ENCODE measurements at places on chromosomes 1 and 21.

DNA sequence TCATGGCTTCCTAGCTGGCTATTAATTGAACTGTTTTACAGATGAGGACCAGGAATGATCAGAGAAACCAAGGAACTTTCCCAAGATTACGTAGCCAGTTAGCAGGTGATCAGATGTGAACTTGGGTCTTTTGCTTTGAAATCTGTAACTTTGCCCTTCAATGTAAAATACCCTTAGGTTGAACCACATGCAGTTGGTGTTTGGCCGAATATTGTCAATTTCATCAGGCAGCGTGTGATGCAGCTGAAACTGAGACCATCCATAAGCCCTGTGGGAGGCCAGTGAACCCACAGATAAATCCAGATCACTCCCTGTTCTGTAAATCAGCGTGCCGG lies 150.8 kb downstream of the ETS2 start:
- DNase-seq = no peak

- DNase-seq = no peak
These were observed 109.0 kb downstream of the VPS13D start for GRCh38 chr1:12338823-12339222.

- DNase-seq = no peak
These were observed 60.6 kb downstream of the WNT9A start for GRCh38 chr1:227886993-227887696.

GRCh38 chr1:19457607-19458006 lies 27.7 kb downstream of the CAPZB start:
- DNase-seq = no peak

DNA sequence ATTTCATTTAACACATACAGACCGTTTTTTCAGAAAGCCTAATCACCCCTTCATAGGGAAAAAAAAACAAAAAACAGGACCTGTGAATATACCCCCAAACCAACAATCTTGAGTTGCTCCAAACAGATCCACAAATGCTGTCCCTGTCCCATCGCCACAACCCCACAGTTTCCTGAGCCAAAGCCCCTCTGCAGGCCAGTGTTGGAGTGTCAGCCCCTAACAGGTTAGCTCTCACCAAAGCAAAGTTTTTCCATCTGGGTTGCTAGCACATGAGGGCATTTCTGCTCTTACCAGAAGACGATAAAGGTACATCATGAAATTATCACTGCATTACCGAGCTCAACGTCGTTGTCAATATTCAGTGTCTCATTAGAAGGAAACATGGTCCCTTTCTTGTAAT lies 40.8 kb downstream of the MCOLN2 start:
- DNase-seq = no peak

DNA sequence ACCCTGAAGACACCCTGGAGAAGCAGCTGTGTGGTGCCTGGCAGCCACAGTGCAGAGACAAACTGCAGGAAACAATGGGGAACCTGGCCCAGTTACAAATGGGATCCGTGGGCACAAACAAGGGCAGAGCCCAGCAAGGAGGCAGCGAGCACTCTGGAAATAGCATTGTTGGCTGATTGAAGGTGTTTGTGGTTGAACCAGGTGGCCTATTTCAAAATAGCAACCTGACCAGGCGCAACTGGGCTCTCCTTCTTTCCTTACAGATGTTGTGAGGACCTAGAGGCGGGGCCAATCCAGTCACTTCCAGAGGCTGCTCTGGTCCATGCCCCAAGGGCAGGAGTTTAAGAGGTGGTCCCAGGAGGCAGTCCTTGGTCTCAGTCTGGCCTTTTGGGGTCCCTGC lies 21.7 kb upstream of the ZBTB21 start:
- no peak for DNase-seq

DNA sequence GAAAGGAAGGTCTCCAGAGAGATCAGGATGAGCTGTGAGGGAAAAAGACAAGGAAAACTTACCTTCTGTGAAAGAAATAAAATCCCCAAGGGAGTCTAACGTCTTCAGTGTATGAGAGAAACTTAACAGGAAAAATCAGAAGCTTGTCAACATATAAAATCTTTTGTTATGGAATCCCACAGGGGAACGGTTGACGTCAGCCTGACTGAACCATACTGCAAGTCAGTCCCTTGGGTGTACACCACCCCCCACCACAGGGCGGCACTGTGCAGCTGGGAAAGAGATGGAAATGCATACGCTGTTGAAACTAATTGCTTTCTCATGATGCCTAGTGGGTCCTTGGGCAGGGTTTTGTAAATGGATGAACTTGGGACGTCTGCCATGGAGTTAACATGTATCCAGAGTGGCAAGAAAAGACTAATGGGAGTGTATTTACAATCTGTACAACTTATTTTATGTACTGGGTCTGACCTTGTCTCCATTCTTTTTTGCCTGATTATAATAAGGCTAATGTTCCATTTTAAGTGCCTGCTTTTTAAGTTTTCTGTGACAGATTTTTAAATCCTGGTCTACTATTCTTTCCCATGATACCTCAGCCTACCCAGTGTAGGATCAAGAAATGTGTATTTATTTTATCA lies 22.7 kb downstream of the UTP25 start:
- no peak for DNase-seq

DNA sequence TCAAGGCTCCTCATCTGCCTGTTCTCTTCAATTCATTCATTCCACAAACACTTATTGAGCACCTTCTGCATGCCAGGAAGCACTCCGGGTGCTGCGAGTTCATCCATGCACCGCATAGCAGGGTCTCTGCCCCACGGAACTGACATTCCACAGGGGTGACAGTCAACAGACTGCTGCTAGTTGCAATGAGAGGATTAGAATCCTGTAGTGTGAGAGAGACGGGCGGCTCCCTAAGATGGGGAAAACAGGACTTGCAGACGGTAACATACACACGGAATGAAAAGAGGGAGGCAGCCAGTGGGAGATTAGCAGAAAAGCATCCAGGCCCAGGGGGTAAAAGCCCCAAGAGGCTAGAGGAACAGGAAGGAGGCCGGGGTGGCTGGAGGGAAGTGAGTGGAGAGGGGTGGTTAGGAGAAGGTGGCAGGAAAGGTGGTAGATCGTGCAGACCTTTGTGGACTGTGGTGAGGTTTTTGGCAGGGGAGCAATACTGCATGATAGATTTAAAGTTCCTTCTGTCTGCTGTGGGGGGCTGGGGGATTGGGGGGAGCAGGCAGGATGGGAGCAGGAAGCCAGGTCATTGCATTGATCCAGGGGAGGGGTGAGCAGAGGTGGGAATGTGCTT lies 6.6 kb downstream of the TNFRSF8 start:
- no peak for DNase-seq

Data from T-helper 2 cell treated with Interferon-gamma antibody and Interleukin-4, amounts not matched to agents 5 μg/mL and 100 μg/mL, for 36 hours (primary cell).